GF-D8 (cell line): ENCODE measurements at places on chromosomes 16 and 17.
A peak's percentile ranks its signal among the peaks of the same experiment; 100 is the strongest.

DNA sequence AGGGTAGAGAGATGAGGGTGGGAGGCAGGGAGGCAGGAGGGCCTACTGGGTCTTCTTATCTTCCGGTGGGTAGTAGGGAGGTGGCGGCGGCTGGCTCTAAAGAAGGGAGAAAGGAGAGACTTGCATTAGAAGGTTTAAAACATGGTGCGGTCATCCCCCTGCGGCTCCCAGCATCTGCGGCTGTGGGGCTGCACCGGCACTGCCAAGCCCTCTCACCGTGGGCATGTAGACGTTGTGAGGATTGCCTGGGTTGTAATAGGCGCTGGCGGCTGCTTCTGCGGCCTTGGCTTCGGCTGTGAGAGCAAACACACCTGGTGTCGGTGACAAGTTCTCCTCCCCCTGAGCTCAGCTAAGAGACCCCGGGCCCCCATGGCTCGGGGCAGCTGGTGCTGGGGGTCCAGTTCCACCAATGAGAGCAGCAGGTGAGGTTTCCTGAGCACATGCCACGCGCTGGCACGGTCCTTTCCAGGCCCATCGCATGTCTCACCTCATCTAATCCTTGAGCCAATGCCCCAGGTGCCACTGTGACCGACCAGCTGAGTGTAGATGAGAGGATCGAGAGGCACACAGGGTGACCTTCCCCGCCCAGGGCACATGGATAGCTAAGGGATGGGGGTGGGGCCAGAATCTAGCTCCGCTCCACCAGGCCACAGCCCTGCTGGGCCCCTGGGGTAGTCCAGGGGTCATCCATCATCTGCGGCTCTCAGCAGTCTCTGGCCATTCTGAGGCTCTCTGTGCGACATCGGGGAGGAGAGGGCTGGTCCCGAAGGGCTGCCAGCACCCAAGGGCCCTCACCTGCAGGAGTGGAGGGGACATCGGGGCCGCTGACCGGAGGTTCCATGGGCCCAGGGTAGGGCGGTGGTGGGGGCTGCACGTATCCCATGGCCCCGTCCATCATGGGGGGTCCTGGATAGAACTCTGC is 2.7 kb upstream of the UNC13D start:
- no peak for DNase-seq

DNA sequence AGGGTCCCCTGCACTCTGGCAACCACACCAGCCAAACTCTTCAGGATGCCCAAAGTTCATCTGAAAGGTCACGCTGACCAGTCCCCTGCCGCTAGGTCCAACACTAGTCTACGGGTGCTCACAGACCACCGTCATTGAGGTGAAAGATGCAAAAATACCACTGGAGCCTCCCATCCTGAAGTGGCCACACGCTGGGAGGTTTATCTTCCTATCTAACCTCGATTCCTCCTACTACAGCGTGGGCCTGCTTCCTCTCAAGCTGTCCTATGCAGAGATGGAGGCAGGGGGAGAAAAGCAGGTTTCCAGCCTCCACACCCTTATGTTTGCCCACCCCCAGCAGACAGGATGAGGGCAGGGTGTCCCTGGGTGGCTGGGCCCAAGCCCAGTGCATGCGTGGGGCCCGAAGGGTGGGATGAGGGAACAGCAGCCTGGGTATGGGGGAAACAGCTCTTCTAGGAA is 6.3 kb downstream of the SRCIN1 start:
- DNase-seq, result no peak

GRCh38 chr16:724188-725040 is 1.8 kb downstream of the CCDC78 start:
- no peak for DNase-seq

- DNase-seq, result no peak
Measured at GRCh38 chr17:7084088-7084487, 4.0 kb upstream of the CLEC10A start.

GRCh38 chr16:87437911-87438610 is 45.9 kb downstream of the MAP1LC3B start:
- no peak for DNase-seq

DNA sequence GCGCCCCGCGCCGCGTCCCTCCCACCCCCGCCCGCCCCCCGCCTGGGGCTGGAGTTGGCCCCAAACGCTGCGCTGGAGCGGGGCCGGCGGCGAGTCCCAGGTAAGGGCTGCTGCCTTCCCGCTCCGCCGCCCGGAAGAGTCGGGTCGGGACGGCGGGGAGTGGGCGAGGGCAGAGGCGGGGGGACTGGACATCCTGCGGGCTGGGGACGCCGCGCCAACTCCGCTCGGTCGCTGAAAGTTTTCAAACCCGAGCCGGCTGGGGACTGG is 469 bp downstream of the GPRC5C start:
- DNase-seq, result no peak

- DNase-seq, result no peak
Measured at GRCh38 chr16:89084814-89085612, 8.6 kb upstream of the ACSF3 start.

DNA sequence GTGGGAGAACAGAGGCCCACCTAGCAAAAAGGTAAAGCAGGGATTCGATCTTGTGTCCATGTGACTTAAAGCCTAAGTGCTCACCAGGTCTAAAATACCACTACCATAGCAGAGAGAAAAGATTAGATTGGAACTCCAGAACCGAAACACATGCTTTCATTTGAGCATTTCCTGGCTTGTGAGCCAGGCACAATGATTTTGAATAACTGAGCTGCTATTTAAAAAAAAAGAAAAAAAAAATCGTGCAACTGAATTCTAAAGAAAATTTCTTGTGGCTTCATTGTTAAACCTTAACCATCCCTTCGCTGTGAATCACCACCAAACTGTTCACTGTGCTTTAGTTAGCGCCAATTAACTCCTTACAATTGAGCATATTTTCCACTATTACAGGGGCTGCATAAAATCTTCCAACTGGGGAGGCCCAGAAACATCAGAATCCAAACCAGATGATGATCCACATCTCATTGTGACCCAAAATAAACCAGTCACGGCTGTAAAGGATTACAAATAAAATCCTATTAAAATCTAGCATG is 366.4 kb upstream of the ERCC4 start:
- no peak for DNase-seq

DNA sequence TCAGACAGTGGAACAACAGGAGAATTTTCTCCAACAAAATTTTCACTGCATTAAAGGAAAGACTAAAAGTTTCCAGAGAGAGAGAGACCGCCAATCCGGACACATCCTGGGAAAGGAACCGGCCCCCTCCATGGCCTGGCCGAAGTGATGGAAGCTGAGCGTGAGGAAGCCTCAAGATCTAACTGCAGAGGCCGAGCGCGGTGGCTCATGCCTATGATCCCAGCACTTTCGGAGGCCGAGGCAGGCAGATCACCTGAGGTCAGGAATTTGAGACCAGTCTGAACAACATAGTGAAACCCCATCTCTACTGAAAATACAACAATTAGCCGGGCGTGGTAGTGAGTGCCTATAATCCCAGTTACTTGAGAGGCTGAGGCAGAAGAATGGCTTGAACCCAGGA is 3.9 kb downstream of the CTRB2 start:
- no peak for DNase-seq

GRCh38 chr16:30358577-30358936 is 3.4 kb upstream of the CD2BP2 start:
- no peak for DNase-seq

DNA sequence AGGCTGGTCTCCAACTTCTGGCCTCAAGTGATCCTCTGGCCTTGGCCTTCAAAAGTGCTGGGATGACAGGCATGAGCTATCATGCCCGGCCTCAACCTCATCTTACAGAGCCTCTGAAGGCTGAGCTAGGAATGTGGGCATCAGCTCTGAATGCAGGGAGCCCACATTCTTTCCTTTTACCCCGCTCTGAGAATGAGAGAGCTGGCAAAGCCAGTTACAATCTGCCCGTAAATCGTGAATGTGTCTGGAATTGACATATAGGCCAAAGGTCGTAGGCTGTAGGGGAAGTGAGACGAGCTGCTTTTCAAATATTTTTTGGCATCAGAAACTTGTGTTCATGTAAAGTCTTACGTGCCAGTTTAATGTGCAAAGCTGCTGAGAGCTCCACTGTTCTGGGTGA is 4.5 kb downstream of the TMEM238L start:
- no peak for DNase-seq

DNA sequence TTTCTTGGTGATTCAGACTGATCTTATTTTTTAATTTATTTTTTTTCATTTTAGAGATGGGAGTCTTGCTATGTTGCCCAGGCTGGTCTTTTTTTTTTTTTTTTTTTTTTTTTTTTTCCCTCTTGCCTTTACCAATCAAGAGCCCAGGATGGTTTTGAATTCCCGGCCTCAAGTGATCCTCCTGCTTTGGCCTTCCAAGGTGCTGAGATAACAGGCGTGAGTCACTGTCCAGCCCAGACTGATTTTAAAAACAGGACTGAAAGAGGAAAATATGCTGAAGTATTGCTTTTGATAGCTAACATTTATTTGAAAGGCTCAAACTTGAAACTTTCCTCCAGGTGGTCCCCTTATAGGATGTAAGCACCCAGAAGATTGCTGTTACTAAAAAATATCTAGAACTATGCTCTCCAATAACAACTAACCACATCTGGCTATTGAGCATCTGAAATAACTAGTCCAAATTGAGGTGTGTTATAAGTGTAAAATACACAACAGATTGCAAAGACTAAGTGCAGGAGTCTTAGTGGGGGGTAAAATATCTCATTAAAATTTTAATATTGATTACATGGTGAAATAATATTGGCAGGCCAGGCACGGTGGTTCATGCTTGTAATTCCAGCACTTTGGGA is 15.8 kb upstream of the BRIP1 start:
- no peak for DNase-seq

DNA sequence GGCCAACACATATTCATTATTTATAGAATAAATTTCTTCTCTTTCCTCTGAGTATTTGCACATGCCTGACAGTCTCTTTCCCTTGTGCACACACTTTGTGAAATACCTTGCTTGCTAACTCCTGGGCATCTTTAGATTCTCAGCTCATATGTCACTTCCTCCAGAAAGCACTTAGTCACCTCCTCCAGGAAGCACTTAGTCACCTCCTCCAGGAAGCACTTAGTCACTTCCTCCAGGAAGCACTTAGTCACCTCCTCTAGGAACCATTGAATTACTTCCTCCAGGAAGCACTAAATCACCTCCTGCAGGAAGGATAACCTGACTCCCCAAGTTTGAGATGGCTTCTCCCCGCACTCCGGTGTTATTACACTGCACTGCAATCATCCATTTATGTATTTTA is 462.5 kb upstream of the EEF2KMT start:
- no peak for DNase-seq

GRCh38 chr16:79638386-79638785 is 37.8 kb upstream of the MAF start:
- DNase-seq, result no peak

DNA sequence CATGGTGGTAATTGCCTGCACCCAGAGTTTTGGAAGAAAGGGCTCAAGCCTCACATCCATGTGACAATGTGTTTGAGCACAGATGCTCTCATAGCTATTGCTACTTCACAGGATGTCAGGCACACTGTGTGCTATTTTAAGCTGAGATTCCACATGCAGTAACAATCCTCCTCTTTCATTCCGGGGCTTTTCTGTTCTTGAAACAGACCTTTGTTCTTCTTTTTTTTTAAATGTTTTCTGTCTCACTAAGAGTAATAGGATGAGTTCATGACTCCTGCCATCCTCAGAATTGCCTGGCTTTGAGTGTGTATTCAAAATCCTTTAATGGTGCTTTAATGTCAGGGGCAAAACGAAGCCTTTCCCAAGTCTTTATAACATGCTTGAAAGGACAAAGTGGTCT is 198.9 kb downstream of the ABCC12 start:
- no peak for DNase-seq

- no peak for DNase-seq
Measured at GRCh38 chr16:817001-817906, 16.7 kb upstream of the GNG13 start.

- DNase-seq, result no peak
Measured at GRCh38 chr16:86012221-86012620, 113.3 kb downstream of the IRF8 start.

GRCh38 chr16:58280846-58281301 is 14.0 kb downstream of the PRSS54 start:
- DNase-seq, result no peak

- DNase-seq, result no peak
Measured at GRCh38 chr16:81610144-81610842, 165.7 kb downstream of the CMIP start.

DNA sequence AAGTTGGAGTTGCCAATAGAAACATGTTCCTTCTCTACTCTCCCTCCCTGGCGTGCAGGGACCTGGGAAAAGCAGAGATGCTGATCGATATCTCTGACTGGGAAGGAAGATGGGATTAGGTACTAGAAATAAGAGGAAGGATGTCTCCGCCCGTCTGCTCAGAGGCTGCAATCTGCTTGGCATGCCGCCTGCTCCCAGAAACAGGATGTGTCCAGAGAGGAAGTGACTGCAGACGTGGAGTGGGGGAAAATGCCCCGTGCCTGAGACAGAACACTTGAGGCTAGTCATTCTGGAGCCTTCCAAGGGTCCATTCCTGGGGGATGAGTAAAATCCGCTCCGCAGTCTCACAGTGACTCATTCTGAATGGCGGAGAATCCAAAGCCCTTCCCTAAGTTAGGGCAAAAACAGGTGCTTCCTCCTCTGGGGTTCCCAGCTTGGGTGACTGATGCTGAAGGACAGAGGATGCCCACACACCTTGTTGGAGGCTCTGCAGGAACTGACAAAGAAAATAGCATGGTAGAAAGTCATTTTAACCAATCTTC is 45.0 kb upstream of the SMURF2 start:
- DNase-seq, result peak; percentile 51

DNA sequence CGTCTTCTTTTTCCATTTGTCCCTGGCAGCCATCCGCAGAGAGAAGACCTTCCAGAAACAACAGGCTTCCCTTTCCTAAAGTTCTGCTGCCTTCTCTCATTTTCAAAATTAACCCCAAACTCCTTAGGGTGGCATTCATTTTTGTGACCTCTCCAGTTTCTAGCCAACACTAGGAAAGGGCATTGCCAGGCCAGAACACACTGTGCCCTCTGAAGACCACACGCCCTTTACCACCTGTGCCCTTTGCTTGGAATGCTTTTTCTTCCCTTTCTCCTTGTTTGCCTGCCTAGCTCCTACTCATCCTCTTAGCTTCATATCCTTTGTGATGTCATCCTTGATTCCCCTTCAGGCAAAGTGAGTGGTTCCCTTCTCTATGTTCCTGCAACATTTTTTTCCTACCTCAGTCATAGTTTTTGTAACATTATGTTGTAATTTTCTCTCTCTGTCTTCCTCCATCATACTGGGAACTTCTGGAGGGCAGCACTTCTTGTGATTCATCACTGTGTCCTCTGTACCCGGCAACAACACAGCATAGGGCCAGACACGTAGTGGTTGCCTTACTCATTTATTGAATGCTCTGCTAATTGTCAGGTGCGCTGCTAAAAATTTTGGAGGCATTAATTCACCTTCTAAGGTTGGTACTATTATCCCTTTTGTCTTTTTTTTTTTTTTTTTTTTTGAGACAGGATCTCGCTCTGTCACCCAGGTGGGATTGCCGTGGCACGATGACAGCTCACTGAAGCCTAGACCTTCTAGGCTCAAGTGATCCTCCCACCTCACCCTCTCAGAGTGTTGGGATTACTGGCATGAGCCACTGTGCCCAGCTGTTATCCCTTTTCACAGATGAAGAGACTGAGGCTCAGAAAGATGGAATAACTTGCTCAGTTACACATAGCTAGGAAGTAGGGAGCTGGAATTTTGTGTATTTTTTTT is 1.0 kb downstream of the KAT8 start:
- peak; percentile 24 for DNase-seq

GRCh38 chr16:68452176-68452575 is 3.9 kb upstream of the SMPD3 start:
- no peak for DNase-seq
